ENCODE measurements at places on chromosomes 4 and X.

DNA sequence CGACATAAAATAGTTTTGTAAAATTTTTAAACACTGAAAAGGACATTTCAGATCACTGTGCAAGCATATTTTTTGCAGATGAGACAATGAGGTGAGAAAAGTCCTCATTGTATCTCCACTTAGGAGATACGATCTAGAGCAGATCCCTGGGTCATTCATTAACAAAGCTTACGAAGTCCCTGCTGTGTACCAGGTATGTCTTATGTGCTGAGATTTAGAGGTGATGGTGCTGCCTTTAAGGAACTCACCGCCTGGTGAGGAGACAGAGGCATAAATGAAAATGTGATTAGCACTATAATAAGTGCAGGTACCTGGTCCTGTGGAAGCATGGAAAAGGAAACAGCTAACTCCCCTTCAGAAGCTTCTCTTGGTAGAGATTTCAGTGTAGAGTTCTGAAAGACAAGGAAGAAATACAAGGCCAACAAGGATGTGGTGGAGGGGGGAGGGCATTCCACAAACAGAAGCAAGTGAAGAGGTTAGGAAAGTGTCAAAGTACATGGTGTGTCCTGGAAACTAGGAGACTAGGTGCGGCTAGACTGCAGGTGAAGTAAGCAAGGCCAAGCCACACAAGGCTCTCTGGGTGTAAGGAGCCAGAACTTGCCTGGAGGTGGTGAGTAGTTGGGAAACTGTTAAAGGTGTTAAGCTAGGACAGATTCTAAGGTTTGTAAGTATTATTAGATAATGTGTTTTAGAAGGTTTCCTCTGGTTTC is 1.5 kb upstream of the NDNF start:
- DNase-seq = no peak

DNA sequence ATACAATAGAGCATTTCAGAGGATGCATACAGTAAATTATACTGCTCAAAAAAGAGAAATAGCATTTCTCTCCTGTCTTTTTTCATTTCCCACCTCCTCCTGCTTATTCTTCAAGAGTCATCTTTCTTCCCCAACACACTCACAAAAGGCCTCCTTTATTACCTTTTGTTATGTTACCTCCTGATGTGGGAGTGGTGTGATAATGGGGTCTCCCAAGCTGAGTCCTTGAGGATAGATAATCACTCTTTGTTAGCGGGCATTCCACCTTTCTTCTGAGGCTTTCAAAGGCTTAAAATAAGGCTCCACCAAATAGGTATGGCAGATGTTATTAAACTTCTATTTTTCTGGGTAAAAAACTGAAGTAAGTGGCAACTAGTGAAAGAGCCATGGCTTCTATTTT is 159.8 kb downstream of the CPEB2 start:
- no peak for DNase-seq

DNA sequence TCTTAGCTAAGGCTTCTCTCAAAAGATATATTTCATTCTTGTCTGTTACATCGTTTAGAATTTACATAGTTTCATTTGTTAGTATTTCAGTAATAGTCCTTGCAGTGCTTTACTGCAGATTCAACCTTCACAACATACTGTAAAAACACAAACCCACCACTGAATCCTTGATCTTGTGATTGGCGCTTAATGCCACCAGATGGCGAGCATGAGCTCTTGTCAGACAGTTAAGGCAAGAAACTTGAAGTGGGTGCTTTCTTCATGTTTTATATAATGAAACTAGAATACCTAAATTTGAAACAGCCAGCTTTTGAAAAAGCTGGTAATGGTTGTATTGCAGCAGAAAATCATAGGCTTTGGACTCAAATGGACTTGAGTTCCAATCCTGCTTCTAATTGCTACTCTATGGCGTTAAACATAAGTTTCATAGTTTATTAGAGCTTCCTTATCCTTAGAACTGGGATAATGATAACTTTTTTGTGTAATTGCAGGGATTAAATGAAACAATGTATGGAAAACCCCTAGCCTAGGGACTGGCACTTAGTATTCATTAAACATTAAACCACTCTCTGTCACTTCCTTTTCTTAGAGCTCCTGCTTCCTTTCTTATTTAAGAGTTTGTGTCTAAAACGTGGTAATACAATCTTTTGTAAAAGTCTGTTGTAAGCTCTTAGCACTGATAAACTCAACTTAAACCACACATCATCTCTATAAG is 95.1 kb downstream of the USP9X start:
- peak; percentile 66 for DNase-seq

DNA sequence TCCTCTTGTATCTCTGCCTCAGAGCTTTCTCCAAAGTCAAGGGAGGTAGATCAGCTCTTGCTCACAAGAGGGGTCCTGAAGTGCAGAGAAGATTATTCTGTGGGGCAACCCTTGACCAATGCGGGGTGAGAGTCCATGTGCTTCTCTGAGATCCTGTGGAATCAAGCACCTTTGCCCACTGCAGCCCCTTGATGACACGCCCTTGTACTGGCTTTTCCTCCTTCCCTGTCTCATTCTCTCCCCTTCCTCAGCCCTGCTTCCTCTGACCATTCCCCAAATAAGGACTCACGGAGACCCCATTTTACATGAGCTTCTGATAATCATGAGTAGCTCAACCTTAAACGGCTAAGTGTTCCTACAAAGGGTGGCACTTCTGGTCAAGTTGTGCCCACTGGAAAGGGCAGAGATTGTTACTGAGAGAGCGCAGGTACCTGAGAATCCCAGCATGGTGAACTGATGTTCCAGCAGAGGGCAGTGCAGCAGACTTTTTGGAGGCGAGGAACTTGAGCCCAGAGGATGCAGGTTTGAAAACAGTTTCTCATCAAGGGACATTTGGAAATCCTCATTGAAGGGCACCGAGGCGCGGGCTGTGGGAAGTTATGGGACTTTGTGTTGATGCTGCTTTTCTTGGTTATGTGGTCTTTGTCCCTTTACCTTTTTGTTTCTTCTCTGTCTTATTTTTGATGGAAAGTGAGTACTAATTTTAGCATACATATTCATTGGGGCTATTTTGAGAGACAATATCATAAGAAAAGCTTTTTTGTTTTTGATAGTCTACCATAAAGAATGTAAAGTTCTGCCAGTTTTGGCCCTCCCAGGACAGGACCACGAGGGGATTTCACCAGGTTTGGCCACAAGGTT is 201.3 kb downstream of the RBM46 start:
- DNase-seq = peak; percentile 13

- DNase-seq = no peak
These were observed 68.6 kb upstream of the MCF2 start for GRCh38 chrX:139776599-139776998.

- peak; percentile 32 for DNase-seq
These were observed at the start of gene SCD5 for GRCh38 chr4:82798168-82799005. Gene SCD5, minus strand, starts transcription at chr4:82798796. Its CDS starts 259 bp downstream, at chr4:82798537.

DNA sequence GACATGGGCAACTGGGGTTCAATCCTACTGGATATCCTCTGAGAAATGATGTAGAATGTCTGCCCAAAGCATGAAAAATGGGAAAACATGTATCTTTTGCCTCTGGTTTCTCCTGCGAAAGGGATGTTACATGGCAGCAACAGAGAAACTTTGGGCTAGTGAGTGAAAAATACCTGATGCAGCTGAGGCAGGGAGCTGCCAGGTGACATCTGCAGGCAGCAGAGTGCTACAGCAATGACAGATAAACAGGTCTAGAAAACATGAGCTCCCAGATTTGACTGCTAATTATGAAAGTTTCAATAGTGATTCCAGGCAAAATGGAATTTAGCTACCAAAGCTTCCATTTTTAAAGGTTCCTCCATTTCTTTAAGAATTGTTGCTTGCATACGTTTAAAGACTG is 4.8 kb upstream of the CXCL1 start:
- DNase-seq = no peak

DNA sequence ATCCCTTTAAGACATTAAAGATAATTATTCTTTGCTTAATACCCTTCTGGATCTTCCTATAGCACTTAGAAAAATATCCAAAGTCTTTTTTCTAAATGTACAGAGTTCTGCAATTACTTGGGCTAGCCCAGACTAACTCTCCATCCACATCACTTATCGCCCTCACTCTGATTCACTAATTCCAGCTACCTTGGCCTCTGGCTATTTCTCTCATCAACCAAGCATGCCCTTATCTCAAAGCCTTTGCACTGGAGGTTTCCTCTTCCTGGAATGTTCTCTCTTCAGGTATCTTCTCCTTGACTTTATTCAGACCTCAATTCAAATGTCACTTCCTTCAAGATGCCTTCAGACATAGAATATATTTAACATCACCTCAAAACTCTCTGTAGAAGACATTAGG is 345.1 kb upstream of the SMIM31 start:
- DNase-seq = no peak

DNA sequence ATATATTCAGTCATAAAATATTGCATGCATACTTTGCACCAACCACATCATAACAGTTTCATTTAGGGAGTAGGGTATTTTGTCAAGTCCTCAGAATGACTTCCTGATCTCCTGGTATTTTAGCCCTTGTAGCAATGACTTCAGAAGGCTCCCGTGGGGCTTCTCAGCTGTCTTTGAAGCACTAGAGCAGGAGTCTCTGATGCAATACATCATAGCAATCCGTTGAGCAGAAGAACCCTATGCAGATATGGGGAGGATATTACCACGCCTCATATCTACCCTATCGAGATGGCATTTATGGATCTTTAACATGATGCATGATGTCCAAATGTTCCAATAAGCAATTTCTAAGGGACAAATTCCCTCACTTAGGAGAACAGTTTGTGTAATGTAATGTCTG is 373.7 kb upstream of the FTHL17 start:
- no peak for DNase-seq

DNA sequence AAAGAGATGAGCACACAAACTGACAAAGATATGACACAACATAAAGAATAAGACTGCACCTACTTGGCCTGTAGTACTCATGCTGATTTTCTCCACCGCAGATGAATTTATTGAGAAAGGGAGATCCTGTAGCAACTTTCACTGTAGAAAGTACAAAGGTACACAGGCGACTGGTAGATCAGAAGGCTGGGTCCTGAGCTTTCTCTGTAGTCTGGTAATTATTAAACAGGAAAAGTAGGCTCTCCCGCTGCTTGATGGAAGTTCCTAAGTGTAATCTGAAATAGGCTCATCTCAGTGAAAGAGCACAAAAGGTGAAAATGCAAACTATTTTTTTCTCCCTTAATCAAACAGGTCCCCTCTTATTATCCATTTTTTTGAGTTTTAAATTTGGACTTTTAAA is at the start of gene ADH6:
Gene ADH6, minus strand, starts transcription at position 175 of the 400 bp plus-strand sequence. Its CDS starts 94 bp downstream, at position 81.
- no peak for DNase-seq

Data from CD4-positive, alpha-beta T cell treated with Interleukin-17A for 4 hours (primary cell).